ENCODE measurements at places on chromosomes 11 and 22.

DNA sequence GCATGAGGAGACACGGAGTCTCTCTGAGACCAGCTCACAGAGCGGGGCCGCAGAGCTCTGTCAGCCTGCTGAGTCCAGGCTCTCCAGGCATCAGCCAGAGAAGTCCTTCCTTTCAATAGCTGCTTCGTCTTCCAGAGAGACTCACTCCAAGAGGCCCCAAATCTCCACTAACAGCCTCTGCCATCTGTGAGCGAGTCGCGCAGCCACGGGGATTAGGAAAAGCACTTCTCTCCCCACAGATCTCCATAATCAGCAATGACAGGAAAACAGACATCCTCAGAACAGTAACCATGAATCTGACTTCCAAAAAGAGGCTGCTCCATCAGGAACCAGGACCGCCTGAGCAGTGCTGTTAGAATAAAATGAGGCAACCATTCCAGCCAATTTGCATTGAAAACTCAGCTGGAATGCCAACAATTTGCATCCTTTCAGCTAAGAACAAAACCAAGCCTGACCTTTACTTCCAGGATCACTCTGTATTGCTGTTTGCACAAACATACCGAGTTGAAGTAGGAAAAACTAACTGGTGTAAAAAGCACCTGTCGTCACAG, 65.4 kb downstream of the SMCO4 start:
- no peak for DNase-seq

DNA sequence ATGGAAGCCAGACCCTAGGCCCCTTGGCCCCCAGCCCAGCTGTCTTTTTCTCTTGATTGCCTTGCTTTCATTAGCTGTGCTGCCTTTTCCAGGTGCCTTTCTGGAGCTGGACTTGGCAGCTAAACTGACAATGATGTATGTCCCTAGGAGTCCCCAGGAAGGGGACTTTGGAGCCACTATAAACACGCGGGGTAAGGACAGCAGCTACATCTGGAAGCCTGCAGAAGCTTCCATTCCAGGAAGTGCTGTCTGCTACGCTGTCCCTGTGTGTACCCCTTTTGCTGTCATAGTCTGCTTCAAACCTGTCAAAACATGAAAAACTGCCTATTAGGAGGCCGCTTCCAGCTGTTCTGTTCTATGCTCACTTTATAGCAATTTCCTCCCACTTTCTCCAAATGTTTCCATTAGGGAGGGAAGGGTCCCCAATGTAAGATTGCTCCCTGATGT, 153.3 kb upstream of the RAG2 start:
- DNase-seq, result no peak

DNA sequence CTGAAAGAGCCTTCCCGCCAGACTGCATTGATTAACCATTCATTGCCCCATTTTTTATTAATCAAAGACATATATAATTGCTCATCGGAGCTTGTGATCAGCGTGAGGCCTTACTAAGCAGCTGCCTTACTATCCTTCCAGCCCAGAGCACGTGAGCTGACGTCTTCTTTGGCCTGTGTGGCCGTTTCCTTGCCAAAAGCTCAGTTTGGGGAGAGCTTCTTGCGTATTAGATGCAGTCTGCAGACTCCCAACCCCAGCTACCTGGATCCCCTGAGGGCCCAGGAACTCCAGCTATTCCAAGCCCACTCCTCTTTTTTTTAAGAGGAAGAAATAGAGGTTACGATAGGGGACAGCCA, 784 bp upstream of the SLC43A3 start:
- DNase-seq, result no peak

- no peak for DNase-seq
Measured at GRCh38 chr11:15865212-15865987, 490.9 kb downstream of the SOX6 start.

GRCh38 chr11:2580061-2580421, 119.8 kb downstream of the KCNQ1OT1 start:
- no peak for DNase-seq

DNA sequence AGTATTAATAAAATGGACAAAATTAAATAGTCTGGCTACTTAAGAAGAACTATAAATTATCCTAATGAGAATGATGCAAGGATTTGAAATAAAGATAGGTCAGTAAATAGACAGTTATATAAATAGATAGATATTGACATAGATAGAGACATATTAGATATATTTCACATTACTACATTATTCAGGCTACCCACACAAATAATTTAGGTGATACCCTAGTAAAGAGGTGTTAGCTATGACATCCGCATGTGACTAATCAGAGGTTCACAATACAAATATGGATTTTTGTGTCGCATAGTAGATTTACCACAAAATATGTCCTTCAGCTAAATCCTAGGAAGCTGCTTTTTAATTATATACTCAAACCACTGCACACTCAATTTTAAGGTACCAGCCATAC, 729.0 kb upstream of the ANO3 start:
- no peak for DNase-seq

GRCh38 chr22:47817380-47817779, 1054.9 kb downstream of the TBC1D22A start:
- DNase-seq, result no peak

DNA sequence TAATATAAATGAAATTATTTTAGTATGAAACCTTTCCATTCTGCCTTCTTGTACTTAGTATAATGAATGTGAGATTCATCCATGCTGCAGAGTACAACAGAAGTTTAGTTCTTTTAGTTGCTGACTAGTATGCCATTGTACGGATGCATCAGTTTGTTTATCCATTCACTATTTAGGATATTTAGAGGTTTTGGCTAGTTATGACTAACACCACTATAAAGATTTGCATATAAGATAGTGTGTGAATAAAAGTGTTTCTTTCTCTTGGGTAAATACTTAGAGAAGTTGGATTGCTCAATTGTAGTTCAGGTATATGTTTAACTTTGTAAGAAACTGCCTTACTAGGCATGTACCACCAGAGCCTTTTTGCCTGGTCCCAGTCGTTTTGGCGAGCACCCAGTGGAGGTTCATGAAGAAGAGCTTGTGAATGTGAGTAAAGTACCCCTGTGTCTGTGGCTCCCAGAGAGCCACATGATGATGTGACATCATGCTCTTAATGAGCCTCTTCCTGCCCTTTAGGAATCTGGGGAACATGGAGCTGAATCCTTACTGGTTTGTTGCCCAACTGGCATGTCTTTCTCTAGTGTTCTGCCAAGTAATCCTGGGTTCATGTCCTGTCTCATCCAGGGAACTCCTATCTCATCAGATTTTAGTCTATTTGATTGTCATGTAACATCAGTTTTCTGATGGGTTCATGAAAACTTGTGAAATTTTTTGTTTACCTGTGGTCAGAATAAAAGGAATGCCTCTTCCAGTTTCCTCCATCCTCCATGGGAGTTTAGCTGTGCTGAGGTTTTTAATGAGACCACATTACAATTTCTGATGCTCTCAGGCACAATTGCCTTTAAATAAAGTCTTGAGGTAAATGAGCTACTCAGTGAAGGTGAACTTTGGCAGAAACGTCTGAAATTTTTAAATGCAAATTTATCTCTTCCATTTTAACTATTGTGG, 234.8 kb downstream of the CASP12 start:
- no peak for DNase-seq

GRCh38 chr22:32055069-32055468, 12.0 kb downstream of the SLC5A1 start:
- no peak for DNase-seq

GRCh38 chr22:34814260-34815025, 251.5 kb upstream of the ISX start:
- DNase-seq, result no peak

DNA sequence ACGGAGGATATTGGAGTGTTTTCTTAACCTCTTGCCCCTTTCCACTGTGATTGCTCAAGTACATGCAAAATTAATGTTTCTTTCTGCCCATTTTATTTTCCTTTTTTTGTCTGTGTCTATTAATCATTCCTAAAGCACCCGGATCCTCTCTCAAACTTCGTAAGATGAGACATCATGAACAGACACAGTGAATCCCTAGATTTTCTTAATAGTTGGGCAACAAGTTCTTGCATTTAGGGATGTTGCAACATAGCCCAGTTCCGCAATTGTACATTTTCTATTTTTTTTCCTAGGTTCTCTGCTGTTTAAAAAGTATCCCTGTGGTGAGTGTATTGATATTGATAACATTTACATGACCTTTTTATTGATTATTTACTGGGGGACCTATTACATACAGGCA, 2.9 kb downstream of the FAM111A start:
- no peak for DNase-seq

GRCh38 chr11:66317723-66318599, 1.1 kb upstream of the CD248 start:
- no peak for DNase-seq

GRCh38 chr22:20799449-20799848, 25.5 kb downstream of the SERPIND1 start:
- no peak for DNase-seq

- DNase-seq, result no peak
Measured at GRCh38 chr11:11710556-11710955, 88.8 kb upstream of the GALNT18 start.

GRCh38 chr22:44369293-44369661, 56.5 kb upstream of the SHISAL1 start:
- no peak for DNase-seq

DNA sequence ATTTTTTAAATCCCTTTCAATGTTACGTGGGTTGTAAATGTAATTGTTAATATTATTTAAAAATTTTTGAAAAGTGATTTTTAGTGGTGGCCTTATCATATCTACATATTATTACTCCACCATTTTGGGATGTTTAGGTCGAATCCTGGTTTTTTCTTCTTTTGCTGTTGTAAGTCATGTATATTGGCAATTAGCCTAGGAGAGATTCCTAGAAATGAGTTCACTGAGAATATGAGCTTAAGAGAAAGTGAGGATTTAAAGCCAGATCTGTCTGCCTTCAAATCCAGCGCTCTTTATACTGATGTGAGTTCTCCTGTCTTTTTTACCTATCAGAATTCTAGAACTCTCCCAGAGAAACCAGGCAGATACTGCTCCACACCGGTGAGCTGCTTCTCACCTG, 56.1 kb downstream of the PTPRJ start:
- no peak for DNase-seq

DNA sequence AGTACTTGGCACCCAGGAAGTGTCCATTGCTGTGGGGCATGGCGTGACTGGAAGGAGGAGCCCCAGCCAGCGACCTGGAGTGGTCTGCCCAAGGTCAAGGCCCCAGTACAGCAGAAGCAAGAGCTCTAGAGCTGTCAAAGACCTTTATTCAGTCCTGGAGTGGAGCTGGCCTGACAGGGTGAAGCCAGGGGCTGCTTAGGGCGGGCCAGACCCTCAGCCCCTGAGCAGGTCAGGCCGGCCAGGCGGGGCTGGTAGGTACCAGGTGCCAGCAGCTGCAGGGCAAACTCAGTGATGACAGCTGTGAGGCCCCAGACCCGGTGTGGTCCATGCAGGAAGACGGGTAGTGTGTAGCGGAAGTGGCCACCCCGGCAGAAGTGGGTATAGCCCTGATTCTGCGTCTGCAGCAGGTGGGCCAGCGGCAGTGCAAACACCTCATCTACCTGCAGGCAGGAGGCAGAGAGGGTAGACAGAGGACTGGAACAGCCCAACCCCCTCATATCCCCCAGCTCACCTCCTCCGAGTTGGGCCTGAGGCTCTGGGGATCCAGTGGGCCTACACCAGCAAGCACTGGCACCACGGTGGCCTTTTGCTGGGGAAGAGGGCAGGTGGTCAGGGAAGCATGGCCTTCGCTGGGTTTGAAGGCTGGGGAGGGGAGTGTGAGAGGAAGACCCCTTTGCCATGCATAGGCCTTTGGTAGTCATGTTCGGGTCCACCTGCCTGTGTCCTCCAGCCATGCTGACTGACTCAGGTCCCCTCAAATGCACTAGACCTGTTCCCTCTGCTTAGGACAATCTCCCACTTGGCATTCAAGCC, 1.7 kb downstream of the NUDT8 start:
- DNase-seq, result no peak

DNA sequence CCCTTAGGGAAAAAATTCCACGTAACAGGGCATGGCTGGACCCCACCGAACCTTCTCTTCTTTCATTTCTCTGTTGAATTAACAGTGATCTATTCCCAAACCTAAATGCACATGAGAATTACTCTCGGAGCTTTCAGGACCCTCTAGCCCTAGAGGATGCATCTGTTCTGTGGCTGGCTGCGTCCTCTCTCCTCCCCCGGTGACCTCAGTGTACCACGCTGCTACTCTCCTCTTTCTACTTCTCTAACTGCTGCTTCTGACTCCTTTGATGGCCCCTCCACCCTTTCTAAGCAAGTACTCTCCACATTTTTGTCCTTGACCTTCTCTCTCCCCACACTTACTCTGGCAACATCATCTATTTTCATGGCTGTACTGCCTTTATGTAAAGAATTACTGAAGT, 12.1 kb upstream of the APOA1 start:
- no peak for DNase-seq

DNA sequence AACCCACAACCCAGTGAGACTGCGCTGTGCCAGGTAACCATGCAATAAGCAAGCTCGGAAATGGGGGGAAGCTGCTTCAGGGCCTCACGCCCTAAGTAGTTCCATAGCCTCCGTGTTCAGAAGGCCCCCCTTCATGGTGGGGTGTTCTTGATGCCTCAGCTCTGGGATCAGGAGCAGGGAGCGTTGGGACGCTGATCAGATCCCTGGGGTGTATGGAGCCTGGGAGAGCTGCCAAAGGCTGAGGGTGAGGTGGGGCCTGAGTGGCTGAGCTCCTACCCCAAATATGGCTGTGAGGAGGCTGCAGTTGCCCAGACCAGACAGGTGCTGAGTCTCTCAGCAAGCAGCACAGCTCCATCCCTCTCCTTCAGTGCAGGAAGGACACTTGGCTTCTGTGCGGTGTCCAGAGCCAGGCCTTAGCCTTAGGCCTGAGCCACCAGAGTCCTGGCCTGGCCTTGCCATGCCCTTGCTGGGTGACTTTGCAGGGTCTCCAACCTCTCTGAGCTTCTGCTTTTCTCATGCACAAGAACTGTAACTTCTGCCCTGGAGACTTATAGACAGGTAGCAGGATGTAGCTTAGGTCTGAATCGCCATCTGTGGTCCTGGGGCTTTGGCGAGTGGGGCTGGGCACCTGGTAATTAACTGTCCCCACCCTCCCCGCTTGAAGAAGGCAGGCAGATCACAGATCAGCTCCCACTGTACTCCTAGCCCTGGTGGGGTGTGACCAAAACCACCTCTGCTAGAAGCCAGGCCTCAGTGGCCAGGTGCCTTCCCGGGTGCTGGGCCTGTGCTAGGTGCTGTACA, 5.3 kb downstream of the MMP11 start:
- DNase-seq, result no peak

GRCh38 chr11:70470127-70470526, 71.8 kb downstream of the CTTN start:
- DNase-seq, result no peak

- no peak for DNase-seq
Measured at GRCh38 chr22:39409516-39410029, 10.0 kb downstream of the TAB1 start.

- no peak for DNase-seq
Measured at GRCh38 chr22:17103351-17103750, 17.8 kb downstream of the TMEM121B start.

DNA sequence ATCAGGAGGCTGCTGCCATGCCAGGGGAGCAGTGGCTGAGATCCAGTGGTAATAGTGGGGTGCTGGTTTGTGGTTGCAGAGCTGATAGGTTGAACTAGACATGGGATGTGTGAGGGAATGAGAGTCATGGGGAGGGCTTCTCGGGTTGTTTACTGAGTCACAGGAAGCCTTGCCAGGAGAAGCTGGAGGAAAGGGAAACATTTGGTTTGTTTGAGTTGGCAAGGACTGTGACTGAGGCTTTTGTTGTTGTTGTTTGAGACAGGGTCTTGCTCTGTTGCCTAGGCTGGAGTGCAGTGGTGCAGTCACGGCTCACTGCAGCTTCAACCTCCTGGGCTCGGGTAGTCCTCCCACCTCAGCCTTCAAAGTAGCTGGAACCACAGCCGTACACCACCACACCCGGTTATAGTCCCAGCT, 49.3 kb downstream of the CABIN1 start:
- no peak for DNase-seq
